ENCODE measurements at places on chromosomes 11 and 22.

DNA sequence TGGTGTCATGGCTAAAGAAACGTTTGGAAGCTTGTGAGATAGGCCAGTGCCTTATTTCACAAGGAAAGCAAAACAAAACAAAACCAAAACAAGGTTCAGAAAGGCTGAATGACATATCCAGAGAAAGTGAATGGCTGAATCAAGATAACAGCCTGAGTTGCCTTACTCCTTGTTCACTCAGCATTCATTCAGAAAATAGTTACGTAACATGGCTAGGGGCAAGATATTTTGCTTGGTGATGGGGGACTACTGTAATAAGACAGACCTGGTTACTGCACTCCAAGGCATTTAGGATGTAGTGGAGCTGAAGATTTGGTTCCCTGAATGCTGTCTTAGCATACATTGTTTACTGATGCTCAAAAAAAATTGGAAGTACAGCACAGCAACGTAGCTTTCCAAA, 47.7 kb downstream of the C11orf91 start:
- DNase-seq = no peak

DNA sequence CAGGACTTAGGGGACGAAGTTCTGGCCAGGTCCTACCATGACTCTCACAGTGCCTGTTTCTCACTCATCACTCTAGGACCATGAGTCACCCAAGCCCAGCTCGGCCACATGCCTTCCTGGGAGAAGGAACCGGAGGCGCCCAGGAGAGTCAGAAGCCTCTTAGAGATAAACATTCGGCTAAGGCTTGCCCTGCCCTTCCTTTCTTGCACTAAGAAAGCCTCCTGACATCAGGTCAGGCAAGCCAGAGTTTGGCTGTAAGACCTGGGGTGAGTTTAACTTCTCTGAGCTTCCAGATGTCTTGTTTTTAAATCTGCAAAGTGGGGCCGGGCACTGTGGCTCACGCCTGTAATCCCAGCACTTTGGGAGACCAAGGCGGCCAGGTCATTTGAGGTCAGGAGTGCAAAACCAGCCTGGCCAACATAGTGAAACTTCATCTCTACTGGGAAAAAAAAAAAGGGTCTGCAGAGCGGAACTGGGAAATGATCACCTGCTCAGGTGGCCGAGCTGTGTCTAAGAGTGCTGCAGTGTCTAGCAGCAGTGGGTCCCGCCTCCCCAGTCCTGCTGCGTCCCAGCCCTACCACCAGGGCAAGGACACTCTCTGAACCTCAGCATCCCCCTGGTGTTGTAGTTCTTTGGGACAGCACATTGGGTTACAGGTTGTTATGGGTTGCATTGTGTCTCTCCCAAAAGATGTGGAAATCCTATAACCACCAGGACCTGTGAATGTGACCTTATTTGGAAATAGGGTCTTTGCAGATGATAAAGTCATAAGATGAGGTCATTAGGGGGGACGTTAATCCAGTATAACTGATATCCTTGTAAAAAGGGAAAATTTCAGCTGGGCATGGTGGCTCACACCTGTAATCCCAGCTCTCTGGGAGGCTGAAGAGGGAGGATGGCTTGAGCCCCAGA, 1.8 kb upstream of the CARS1 start:
- no peak for DNase-seq

GRCh38 chr11:68508425-68508824, 47.9 kb downstream of the PPP6R3 start:
- DNase-seq = no peak

- no peak for DNase-seq
Observed at GRCh38 chr11:42913731-42914130, 398.1 kb upstream of the API5 start.

GRCh38 chr11:63961608-63962412, 12.6 kb upstream of the COX8A start:
- DNase-seq = no peak

GRCh38 chr11:12792018-12792417, 117.8 kb downstream of the TEAD1 start:
- DNase-seq = no peak

GRCh38 chr11:17267576-17267975, 9.0 kb upstream of the NUCB2 start:
- DNase-seq = no peak

Measured in stimulated activated CD4-positive, alpha-beta T cell treated with anti-CD3 and anti-CD28 coated beads, Interleukin-2, amount 100 ng/mL, for 48 hours (primary cell).